Esophagus squamous epithelium (tissue), 5 donors: ENCODE measurements at places on chromosomes 1 and 21. TPM values are rescaled to one million over a fixed set of nuclear protein-coding genes. Genes with fewer than 3 reads are reported as not detected.

DNA sequence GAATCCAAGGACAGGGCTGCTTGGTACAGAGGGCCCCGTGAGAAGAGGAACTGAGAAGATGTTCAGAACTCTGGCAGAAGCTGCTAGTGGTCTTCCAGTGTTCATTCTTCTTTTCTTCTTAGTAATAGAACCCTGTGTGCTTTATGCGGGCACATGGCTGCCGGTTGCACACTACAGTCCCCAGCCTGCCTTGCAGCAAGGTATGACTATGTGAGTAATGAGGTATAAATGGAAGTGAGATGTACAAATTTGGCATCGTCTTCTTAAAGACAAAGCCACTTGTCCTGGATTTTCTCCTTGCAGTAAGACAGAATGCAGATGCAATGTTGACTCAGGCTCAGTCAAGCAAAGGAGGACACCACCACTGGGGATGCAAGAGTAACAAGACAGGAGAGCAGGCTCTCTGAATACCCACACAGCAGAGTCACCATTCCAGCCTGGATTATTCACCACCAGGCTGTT is 15.0 kb upstream of the ATP1B1 start:
- no peak for DNase-seq

GRCh38 chr1:81679942-81680341 is 120.8 kb upstream of the ADGRL2 start:
- no peak for DNase-seq

- no peak for DNase-seq
Measured at GRCh38 chr1:203091761-203092330, 6.0 kb upstream of the MYOG start.

- no peak for DNase-seq
Measured at GRCh38 chr1:71919811-71920509, 362.4 kb downstream of the NEGR1 start.

- no peak for DNase-seq
Measured at GRCh38 chr1:58809325-58810010, 25.6 kb upstream of the JUN start.

DNA sequence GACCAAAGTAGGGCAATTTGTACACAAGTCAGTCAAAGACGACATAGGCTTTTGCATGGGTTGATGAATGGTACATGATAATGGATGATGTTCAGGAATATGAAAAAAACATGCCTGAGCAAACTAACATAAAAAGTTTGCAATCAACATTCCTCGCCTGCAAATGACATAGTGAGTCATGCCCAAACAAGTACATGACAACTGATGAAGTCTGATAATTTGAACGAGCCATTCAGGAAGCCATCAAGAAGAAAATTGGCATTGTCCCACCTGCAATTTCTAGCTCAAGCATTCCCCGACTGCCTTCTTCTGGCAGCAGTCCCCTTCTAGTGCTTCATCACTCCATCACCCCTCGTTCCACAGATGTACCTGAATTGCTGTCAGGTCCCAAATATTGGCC is 118.4 kb upstream of the NR5A2 start:
- no peak for DNase-seq

GRCh38 chr1:53967409-53968124 is 21.4 kb downstream of the LRRC42 start:
- DNase-seq, result no peak

DNA sequence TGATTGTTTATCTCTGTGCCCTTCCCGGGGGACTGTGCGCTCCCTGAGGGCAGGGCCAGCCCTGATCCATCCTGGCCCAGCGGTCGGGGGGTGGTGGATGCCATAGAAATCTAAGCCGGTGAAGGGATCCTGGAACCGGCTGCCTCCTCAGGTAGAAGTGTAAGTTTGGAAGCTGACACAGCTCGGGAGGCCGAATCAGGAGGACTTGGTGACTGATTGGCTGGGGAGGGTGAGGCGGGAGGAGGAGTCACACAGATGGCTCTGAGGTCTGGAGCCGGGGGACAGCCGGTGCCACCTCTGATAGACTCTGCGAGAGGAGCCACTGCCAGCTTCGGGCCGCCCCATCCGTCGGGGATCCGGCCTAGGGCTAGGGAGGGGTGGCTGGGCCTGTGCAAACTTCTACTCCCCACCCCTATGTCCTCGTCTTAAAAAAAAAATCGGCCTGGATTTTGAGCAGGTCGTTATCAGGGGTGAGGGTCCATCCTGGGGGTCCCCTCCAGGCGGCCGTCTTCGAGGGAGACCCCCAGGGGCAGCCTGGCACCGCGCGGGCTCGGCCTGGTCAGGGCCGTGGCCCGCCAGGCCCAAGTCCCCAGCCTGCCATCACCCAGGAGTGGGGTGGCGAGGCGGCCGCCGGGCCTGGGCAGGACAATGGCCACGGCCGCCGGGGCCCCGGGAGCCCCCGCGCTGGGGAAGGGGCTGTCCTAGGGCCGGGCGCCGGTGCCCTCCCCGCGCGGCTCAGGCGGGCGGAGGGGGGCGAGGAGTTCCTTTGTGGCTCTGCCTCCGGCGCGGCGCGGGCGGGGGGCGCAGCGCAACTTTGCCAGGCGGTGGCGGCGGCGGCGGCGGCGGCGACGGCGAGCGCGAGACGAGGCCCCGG is 708 bp upstream of the ZNF362 start:
- DNase-seq, result peak; percentile 22

DNA sequence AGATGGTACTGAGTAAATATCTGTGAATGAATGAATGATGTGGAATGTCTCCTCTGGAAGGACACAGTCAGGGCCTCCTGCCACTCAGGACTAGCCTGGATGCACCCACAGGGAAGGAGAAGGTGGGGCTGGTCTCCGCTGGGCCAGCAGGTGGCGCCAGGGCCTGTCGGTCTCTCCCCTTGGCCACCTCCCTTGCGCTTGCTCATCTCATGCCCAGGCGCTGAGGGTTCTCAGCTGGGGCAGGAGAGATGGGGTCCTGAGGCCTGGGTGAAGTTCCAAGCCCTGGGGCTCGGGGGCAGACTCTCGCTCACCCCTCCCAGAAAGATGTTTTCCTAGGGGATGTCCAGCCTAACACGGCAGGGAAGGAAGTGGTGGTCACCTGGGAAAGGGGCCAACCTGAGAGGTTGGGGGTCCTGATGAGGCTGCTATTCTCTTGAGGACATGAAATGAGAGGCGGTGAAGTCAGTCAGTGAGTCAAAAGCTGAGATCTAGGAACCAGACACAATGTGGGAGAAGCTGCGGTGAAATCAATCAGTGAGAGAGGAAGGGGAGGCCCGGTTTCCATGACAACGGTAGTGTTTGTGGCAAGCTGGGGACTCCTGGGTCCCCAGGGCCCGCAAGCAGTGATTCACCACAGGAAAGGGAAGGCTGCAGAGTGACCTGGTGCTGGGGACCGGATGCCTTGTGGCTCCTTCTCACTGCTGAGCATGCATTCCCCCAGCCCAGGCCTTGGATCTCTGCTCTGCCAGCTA is 14.6 kb upstream of the MEX3A start:
- peak; percentile 59 for DNase-seq

- no peak for DNase-seq
Measured at GRCh38 chr1:21869620-21870121, 57.6 kb downstream of the LDLRAD2 start.

GRCh38 chr1:15758953-15759661 is 512 bp downstream of the FBLIM1 start:
- DNase-seq, result no peak

- no peak for DNase-seq
Measured at GRCh38 chr1:208204779-208205178, 39.4 kb downstream of the PLXNA2 start.

GRCh38 chr1:198678301-198678836 is 39.5 kb downstream of the PTPRC start:
- DNase-seq, result no peak

DNA sequence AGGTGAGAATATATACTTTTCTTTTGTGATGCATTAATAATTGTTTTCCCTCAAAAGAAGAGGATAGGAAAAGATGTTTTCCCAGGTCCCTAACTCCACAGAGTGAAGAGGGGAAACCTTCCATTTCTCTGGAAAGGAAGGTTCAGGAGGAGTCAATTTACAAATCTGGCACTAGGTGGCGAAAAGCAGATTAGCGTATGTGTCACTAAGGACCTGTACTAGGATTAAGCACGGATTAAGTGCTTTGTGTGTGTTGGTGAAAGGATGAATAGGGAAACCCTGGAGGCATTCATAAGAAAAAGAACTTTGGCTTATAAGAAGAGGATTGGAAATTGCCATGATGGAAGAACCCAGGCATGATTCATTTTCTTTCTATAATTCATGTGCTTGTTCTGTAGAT is 410.1 kb upstream of the PLXNA2 start:
- no peak for DNase-seq

GRCh38 chr1:194252199-194252598 is 1065.8 kb upstream of the B3GALT2 start:
- no peak for DNase-seq

DNA sequence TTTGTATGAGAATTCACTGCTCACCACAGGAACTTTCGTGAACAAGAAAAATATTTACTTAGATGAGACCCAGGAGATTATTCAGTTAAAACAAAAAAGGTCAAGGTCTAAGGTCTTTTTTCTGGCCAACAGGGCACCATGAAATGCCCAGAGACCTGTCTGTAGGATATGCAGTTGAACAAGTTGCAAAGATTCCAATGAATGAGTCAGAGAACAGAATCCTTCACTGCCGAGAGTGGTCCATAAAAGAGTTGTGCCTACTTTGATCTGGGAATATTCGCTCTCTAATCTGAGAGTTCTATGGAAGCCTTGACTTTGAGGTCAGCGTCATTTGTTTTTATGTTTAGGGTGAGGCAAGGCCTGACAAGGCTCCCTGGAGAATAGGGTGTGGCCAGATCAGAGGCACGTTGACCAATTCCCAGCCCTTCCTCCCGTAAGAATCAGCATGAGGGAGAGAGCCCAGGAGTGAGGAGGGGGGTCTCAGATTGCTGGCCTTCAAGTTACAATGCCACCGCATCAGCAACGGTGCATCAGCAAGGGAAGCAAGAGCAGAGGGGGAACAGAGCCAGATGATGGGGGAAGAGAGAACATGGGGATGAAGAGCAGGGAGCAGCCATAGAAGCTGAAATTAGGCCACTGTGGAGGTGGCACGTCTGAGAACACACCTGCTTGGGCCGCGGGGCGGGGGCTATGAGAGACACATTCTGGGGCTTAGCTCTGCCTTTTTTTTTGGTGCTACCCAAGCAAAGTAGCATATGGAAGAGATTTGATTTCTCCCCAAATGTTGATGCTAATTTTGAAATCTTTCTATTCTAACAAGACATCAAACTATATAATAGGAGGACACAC is 206.4 kb upstream of the RAB4A start:
- DNase-seq, result no peak

DNA sequence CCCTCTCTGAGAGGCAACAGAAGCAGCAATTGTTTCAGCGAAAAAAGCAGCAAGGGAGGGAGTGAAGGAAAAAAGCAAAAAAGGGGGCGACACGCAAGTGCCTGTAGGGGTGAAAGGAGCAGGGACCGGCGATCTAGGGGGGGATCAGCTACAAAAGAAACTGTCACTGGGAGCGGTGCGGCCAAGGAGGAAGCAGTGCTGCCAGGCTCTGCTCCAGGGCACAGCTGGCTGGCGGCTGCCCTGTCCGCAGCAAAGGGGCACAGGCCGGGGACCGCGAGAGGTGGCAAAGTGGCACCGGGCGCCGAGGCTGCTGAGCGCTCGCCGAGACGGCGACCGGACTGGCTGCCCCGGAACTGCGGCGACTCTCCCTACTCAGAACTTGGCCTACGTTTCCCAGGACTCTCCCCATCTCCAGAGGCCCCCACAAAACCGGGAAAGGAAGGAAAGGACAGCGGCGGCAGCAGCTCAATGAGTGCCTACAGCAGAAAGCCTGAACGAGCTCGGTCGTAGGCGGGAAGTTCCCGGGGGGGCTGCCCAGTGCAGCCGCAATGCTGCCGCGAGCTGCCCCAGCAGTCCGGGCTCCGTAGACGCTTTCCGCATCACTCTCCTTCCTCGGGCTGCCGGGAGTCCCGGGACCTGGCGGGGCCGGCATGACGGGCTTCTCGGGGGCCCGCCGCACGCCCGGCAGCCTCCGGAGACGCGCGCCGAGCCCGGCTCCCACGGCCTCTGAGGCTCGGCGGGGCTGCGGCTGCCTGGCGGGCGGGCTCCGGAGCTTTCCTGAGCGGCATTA is 1.0 kb upstream of the CDKN2C start:
- no peak for DNase-seq

- no peak for DNase-seq
Measured at GRCh38 chr1:33094971-33095604, 14.1 kb downstream of the AZIN2 start.

- no peak for DNase-seq
Measured at GRCh38 chr1:201480231-201481003, 11.4 kb upstream of the PHLDA3 start.

DNA sequence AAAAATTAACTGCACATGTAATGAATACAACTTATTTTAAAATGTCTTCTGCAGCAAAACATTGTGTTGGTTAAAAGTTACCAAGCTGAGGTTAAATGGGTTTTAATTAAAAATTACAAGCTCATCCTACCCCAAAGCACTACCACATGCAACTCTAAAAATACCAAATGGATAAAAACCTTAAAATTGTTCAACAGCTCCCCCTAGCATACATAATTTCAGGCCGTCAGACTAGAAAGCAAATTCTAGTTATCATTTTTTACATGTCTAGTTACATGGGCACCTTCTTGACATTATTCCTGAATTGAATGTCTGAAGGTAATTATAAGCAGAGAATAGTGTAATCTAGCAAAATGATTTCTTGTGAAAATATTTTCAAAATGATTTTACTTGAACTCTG is 176.5 kb downstream of the C1orf21 start:
- no peak for DNase-seq

DNA sequence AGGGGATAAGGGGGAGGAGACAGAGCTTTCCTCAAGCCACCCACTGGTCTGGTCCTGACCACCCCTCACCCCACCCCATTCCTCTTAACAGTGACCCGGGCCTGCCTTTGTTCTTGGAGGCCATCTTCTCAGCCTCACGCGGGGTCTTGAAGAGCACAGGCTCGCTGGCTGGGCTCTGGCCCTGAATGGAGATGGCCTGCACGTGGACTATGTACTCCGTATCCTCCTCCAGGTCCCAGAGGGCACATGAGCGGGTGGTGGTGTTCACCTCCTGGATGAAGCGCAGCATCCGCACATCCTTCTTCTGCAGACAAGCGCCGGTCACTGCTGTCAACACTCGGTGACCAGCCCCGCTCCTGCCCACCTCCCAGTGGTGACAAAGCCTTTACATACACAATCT is 2.6 kb downstream of the FNDC5 start:
- DNase-seq, result no peak

- no peak for DNase-seq
Measured at GRCh38 chr1:65168867-65169266, 20.9 kb downstream of the AK4 start.

DNA sequence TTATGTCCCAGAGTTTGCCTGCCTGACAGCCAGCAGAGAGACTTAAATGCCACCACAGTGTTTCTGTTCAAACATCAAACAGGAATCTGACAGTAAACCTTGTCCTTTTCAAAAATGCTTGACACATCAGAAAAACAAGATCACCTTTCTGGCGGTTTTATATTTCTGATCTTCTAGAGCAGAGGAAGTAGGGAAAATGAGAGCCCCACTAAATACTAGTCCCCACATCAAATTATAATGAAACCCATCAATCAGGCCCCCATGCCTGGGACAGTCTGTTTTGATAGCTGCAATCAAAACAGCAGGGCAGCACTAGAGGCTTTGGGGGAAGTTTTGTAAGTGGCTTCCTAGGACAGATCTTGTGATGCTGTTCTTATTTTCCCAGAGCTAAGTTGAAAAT is 129.3 kb downstream of the CNIH3 start:
- no peak for DNase-seq

- no peak for DNase-seq
Measured at GRCh38 chr1:58251430-58252073, 295.0 kb downstream of the OMA1 start.

- no peak for DNase-seq
Measured at GRCh38 chr1:59078070-59078800, 218.7 kb upstream of the FGGY start.

C1orf94 gene
- total RNA-seq, result not detected

FCRL5 gene
- total RNA-seq, result 0.38 TPM

SLC26A9 gene
- total RNA-seq, result 22.8 TPM

ADGRB2 gene
- 0.18 TPM for total RNA-seq

IFI44L gene
- 1.7 TPM for total RNA-seq
